ENCODE measurements at places on chromosomes 3 and 15.
A peak's percentile ranks its signal among the peaks of the same experiment; 100 is the strongest.

GRCh38 chr3:108004647-108005046, 86.2 kb downstream of the CD47 start:
- DNase-seq: no peak

DNA sequence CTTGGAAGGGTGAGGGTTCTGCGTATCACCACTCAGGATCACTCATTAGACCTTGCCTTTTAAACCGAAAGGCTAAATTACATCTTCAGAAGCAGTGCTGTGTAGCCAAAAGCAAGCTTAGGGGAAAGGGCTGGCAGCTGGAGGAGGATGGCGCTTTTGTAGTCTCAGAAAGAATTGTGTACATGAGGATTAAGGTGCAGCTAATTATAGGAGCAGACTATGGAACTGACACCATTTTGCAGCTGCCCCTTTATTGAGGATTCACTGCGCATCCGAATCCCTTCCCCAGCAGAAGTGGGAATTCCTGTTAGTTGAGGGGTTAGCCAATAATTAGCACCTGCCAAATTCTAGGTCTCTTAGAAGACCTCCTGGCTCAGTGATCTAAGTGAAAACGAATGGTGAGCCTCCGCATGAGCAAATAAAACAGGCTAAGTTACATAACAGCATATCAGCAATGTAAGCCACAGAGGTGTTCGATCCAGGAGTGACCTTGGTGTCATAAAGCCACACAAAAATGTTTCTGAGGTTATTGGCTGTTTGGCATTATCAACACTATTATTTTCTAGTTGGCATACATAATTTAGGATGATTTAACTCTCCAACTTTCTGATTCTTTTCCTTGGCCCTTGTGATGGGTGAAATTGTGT, 42.6 kb upstream of the SEMA6D start:
- DNase-seq: no peak

DNA sequence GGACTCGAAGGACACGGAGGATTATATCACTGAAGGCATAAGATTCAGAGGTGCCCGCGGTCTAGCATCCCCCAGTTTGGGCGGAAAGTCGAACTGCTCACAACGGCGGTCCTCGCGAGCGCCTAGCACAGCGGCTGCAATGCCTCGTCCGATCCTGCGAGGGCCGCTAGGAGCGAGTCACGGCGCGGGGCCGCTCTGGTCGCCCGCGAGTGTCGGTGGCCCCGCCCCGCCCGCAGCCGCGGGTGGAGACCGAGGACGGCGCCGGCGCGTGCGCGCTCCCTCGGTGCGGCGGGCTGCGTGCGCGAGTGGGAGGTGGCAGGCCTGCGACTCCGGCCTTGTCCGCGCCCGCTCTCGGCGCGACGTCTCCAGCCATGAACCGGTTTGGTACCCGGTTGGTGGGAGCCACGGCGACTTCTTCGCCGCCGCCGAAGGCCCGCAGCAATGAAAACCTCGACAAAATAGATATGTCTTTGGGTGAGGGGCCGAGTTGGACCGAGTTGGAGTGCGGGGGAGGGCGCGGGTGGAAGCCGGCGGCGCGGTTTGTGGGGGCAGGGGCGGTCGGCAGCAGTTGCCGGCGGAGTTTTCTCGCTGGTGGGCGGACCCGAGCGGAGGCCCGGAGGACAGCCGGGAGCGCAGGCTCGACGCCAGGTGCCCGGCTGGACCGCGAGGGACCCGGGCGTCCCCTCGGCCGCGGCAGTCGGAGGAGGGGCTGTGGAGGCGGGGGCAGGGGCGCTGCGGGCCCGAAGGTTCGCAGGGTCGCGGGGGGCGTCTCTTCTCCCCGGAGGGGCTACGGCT, at the start of gene FYTTD1:
Gene FYTTD1, plus strand, starts transcription at position 283 of the 795 bp plus-strand sequence. Its CDS starts 89 bp downstream, at position 372.
- peak; percentile 86 for DNase-seq

- peak; percentile 95 for DNase-seq
Observed at GRCh38 chr3:56930706-56931105, 129.0 kb upstream of the ARHGEF3 start.

DNA sequence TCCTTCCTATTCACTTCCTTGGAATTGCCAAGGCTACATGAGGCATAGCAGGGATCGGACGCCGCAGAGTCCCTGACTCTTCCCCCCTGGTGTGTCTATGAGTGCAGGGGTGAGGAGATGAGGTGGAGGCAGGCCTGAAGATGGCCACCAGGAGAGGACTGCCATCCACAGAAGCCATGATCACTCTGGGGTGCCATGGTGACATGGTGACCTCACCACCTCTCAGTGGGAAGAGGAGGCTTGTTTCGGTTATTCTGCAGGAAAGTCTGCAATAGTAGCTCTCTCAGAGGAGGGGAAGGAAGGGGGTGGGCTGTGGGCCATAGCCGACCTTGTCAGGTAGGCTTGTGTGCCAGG, 57.0 kb upstream of the LIMD1 start:
- DNase-seq: no peak

- DNase-seq: peak; percentile 68
Observed at GRCh38 chr15:74208901-74209559, 6.4 kb upstream of the STRA6 start.

- no peak for DNase-seq
Observed at GRCh38 chr3:55717481-55717880, 230.4 kb upstream of the WNT5A start.

- no peak for DNase-seq
Observed at GRCh38 chr3:121834157-121834670, 646 bp downstream of the IQCB1 start.

- DNase-seq: no peak
Observed at GRCh38 chr15:59950603-59951388, 53.3 kb upstream of the FOXB1 start.

- DNase-seq: no peak
Observed at GRCh38 chr3:195245531-195245951, 25.4 kb downstream of the XXYLT1 start.

DNA sequence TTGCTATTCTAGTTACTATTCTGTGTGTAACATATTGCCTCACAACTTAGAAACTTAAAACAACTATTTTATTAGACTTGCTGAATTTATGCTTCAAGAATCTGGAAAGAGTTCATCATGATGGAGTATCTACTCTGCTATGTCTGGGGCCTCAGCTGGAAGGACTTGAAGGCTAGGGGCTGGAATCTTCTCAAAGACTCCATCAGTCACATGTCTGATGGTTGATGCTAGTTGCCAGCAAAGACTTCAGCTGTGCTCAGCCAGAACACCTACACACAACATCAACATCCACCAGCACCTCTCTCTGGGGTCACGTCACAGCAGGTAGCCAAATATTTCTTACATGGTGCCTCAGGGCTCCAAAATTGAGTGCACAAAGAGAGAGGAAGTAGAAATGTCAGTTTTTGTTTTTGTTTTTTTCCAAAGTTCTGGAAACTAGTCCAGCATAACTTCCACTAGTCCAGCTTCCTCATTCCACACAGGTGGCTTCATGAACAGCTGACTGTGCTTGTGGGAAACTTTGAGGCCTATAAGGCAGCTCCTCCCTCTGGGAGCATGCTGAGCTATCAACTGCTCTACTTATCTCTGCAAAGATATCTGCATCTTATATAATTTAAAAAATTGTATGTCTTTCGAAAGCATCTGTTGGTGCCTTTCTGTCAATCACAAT, 325.4 kb upstream of the AGTR1 start:
- DNase-seq: peak; percentile 19

- DNase-seq: no peak
Observed at GRCh38 chr15:41568350-41569017, 9.5 kb downstream of the TYRO3 start.

DNA sequence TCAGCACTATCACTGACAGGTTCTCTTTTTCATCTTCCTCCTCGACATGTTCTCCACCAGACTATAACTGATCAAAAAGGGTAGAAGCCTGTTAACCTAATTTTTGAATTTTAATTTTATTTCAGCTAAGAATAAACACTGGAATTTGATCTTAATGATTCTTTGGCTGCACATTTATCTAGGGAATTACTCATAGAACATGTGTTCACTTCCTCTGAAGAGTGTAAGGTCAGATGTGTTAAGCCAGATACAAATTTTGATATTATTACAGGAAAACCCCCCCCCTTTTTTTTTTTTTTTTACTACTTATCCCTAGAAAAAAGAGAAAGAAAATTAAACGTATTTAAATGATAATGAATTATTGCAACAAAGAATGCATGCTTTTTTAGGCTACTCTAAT, 15.0 kb downstream of the DCBLD2 start:
- DNase-seq: no peak

GRCh38 chr15:72474912-72475628, 940 bp downstream of the ARIH1 start:
- peak; percentile 64 for DNase-seq

GRCh38 chr15:35134299-35134698, 49.2 kb upstream of the NANOGP8 start:
- DNase-seq: no peak

DNA sequence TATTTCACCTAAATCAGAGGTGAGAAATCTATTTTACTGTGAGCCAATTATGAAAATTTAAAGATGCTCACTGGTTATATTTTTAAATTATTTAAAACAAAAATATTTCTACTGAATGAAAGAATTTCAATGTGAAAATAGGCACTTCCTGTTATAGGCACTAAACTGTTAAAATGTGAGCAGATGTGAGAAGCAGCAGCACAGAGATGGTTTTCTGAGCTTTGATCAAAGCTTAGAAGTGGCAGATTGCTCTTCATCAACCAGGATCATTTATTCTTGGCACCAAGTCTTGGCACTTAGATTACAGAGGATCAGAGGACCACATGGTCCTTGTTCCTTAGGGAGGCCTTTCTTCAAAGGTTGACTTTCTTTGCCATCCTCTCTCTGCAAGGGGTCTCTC, 18.0 kb upstream of the TSC22D2 start:
- DNase-seq: no peak

GRCh38 chr3:14461748-14462324, 59.4 kb downstream of the SLC6A6 start:
- DNase-seq: peak; percentile 59

- DNase-seq: no peak
Observed at GRCh38 chr3:133828576-133829309, 23.1 kb downstream of the SRPRB start.

DNA sequence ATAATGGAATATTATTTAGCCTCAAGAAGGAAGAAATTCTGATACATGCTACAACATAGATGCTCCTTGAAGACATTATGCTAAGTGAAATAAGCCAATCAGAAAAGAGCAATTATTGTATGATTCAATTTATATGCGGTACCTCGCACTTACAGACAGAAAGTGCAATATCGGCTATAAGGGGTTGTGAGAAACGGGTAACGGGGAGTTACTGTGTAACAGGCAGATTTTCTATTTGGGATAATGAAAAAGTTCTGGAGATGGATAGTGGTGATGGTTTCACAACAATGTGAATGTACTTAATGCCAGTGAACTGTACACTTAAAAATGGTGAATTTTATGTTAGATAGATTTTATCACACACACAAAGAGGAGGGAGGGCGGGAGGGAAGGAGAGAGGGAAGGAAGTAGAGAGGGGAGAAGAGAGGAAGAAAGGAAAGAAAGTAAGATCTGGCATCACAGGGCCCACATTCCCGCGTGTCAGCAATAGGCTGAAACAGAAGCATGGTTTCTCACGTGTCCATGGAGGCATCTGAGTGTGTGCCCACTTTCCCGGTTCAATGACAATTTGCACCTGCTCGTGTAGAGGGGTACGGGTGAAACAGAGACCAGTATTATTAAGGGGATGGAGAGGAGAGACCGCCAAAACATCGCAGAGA, 700 bp upstream of the BLM start:
- no peak for DNase-seq

Data from HT1080 (cell line).